Activated CD4-positive, CD25-positive, alpha-beta regulatory T cell treated with anti-CD3 and anti-CD28 coated beads, Interleukin-2, amount 50 U/mL, for 72 hours (primary cell): ENCODE measurements at places on chromosomes 1 and 21.
A peak's percentile ranks its signal among the peaks of the same experiment; 100 is the strongest.

- DNase-seq, result no peak
Observed at GRCh38 chr1:34655206-34655874, 99.5 kb upstream of the GJB5 start.

DNA sequence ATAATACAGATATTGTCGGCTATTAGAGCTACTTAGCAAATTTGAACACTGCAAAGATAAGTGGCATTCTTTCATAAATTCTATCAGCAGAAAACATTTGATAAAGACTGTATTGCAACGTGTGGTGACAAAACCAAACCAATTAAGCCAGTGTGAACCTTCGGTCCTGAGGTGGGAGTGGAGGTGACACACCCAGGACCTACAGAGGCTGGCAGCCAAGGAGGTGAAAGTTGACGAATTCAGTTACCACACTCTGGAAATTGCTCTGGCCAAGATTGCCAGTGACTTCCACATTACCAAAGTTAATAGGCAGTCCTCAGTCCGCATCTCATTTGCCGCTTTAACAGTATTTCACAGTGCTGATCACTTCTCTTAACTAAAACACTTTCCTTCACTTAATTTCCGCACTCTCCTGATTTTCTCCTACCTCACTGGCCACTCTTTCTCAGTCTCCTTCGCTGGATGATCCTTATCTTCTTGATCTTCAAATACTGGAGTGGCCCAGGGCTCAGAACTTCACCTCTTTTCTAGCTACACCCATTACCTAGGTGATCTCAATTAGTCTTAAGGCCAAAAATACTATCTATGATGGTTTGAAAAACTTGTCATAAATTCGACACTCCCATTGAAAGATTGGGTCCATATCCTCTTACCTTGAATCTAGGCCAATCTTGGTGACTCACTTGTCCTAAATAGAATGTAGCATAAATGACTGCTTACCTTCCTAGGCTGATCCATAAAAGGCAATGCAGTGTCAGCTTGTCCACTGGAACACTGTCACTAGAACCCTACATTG lies 5.1 kb upstream of the CDC42BPA start:
- DNase-seq, result no peak

DNA sequence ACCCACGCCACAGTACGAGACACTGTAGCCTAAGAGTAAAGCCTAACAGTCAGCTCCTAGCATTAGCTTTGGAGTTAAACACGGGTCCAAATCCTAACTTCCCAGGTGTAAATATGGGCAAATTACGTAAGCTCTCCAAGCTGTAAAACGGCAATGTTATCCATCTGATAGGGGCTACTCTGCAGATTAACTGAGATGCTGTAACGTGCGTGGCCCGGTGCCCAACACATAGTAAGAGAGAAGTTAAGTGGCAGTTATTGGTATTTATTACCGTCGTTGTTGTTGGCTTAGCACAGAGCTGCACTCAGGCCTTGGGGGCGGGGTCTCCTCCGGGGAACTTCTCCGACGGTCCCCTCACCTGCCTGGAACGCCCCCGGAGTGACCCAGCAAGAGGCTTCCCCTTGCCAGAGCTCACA lies 457 bp downstream of the TRAPPC3 start:
- DNase-seq, result no peak

GRCh38 chr1:203599875-203600781 lies 26.5 kb upstream of the ATP2B4 start:
- no peak for DNase-seq

GRCh38 chr1:248815407-248816034 lies 10.2 kb downstream of the SH3BP5L start:
- no peak for DNase-seq

DNA sequence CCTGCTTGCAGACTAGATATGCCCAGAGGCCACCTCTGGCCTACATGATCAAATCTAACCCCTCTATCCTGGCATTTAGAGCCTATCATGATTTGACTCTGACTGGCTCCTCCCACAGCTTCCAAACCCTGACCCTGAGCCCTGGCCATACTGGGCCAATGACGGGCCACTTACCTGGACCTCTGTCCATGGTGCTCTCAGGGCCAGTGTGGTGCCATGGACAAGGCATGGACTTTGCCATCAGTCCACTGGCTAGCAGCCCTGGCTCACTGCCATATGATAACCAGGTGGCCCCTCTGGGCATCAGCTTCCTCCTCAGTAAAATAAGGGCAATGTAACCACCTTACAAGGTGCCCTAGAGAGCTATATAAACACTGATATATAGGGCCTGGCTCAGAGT lies 713.4 kb downstream of the PTPRU start:
- no peak for DNase-seq

DNA sequence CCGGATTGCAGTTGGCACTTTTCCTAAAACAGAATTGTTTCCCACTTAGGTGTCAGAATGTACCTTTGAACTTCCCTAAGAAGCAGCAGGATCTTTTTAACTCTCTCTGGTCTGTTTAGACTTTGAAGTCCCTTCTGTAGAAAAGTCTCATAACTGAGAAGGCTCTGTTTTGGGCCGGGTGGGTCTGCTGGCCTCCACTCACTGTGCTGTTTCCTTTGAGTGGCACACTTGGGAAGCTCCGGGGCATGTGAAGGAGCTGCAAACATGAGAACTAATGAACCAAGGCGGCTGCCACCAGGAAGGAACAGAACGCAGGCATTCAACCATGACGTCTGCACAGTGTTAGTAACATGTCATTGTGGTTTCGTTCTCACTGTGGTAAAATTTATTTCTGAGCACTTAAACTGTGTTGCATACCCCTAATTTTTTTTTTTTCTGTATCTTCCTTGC lies 19.5 kb upstream of the NCMAP start:
- peak; percentile 59 for DNase-seq

GRCh38 chr1:40834968-40835545 lies 27.1 kb downstream of the CITED4 start:
- no peak for DNase-seq

GRCh38 chr1:205061665-205062069 lies 18.7 kb downstream of the CNTN2 start:
- DNase-seq, result peak; percentile 71

GRCh38 chr1:24173638-24174575 lies 13.2 kb downstream of the IFNLR1 start:
- DNase-seq, result no peak

- DNase-seq, result no peak
Observed at GRCh38 chr1:87230501-87230900, 98.2 kb upstream of the LMO4 start.

DNA sequence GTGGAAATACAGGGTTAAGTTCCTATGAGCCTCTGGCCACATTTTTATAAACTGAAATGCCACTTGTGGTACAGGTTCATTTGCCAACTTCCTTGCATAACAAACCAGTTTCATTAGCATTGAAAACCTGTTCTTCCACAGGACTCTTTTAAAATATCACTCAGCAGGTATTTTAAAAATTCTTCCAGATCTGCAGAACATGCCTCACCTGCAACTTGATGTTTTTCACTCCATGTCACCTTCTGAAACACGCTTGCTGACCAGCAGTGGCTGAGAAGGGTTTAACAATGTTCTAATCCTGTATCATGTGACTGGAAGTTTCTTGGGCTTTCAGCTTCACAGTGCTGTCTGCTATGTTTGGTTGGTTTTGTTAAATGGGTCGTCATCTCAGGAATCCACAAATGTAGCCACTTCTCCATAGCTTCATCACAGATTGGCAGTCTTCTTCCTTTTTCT lies 17.6 kb upstream of the CBR3 start:
- no peak for DNase-seq

DNA sequence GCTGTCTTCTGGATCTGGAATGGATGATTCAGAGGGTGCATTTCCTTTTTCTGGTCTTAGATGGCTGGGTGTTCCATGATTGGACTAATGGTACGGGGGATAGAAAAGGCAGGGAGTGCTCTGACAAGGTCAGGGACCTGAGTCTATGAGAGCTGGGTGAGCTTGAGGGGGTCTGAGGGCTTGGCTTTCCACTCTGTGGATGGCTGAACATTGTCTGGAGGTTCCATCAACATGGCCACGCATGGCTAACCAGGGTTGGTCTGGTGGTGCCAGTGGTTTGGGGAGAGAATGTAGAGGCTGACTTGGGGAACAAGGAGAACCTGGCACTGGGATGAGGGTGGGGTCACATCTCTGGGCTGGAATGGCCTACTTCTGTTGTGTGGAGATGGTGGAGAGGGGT lies 41.5 kb upstream of the TSPAN2 start:
- no peak for DNase-seq

- peak; percentile 19 for DNase-seq
Observed at GRCh38 chr21:46124083-46124925, 26.4 kb downstream of the COL6A2 start.

GRCh38 chr1:115031595-115031994 lies 2.0 kb downstream of the TSHB start:
- no peak for DNase-seq

DNA sequence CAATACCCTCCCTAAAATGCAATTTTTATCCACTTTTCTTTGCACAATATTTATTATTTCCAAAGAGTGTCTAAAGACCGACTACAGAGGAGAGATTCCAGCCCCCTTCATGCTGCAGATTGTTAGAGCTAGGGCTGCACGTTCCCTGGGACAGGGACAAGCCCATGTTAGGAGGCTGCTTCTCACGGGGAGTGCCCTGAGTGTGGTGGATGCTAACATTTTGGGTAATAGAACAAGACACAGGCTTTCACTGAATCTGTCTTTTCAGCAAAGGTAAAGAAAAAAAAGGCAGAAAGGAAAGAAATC lies 125.4 kb downstream of the RIPK4 start:
- DNase-seq, result no peak

DNA sequence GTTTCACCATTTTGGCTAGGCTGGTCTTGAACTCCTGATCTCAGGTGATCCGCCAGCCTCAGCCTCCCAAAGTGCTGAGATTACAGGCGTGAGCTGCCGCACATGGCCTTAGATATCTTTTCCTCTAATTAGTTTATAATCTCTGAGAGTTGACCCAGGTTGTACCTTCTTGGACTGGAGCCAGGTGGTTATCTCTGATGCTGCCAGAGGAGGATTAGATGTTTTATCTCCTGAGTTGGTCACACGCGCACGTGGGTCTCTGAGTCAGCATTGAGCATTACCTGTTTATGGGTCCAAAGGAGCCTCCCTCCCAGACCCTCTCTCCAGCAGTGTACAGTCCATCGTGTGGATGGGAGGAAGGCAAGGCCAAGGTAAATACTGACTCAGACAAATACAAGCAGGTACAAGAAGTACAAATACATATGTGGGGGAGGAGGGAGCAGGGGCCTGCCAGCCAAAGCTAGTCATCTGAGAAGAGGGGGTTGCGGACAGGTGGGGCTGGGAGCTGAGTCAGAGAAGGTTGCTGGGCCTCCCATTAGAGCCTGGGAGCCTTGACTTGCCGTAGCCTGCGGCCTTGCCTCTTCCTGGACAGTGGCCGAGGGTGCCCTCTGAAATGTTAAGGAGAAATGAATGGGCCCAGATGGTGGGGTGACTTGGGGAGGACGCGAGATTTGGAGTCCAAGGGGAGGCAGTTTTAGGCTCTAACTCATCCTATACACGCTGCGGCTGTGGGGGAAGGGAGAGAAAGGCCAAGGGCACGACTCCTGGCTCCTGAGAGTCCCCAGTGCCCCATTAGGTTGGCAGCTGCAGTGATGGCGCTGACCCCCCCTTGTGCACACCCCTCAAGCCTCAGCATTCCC lies 13.1 kb downstream of the IL6R start:
- DNase-seq, result no peak

- DNase-seq, result no peak
Observed at GRCh38 chr1:51968632-51969031, 21.9 kb downstream of the RAB3B start.

GRCh38 chr1:156860628-156861423 lies at the start of gene NTRK1:
Gene NTRK1, plus strand, starts transcription at chr1:156860865. Its CDS starts 70 bp downstream, at chr1:156860935.
- DNase-seq, result peak; percentile 47

DNA sequence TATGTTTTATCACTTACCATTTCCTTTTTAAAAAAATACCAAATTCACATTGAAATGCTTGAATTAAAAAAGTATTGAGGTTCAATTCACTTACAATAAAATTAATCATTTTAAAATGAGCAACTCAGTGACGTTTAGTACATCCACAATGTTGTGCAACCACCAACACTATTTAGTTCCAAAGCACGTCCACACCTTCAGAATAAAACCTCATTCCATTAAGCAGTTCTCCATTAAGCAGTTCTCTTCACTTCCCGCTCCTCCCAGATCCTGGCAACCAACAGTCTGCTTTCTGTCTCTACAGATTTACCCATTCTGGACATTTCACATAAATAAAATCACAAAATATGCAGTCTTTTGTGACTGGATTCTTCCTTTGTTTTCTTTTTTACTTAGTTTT lies 41.3 kb downstream of the GNG4 start:
- DNase-seq, result no peak

- no peak for DNase-seq
Observed at GRCh38 chr1:54579337-54579781, 31.3 kb downstream of the ACOT11 start.

DNA sequence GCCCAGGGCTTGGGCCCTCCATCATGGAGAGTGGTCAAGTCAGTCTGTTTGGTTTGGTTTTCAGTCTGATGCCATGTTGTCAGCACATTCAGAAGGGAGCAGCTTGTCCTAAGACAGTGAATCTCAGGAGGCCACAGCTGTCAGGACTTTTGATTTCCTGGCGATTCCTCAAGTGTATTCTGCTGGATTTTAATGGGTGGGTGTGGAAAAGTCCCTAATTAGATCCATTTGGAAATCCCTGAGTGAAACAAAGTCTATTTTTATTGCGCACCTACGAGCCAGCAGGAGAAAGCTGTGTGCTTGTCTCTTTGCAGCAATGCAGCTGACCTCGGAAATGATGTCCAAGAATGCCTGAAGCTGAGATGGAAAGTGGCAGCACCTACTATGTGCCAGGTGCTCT lies 21.6 kb upstream of the FHAD1 start:
- DNase-seq, result no peak

GRCh38 chr21:33266050-33266788 lies at the start of gene IL10RB:
Gene IL10RB, plus strand, starts transcription at chr21:33266367. Its CDS starts 99 bp downstream, at chr21:33266466.
- DNase-seq, result peak; percentile 80

DNA sequence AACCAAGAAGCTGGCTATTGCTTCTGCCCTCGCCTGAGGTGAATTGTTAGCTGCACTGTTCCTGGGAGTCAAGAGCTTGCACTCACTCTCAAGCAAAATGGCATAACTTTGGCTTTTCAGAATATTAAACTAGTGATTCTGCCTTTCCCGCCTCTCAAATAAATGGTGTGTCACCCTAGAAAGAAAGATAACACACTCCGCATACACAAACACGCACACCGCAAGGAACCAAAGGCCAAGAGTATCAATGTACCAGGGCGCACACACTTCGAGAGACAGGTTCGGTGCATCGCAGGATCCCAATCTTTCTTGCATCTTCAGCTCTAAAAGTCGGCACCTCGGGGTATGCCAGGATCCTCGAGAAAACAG lies 470 bp upstream of the RTCA start:
- DNase-seq, result no peak

DNA sequence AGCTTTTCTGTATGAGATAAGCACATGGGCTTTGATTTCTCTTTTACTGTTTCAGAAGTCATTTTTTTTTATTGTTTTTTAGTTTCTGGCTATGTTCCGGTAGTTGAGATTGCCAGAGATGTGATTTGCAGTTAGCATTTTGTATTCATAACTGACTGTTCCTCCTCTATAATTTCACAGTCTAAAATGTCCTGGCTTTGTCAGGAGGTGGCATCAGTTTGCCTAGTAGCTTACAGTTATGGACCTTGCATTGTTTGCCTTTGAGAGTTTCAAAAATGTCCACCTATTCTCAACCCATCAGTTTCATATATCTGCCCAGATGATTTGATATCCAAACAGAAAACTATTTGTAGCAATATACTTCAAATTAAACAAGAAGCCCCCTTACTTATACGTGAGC lies 39.5 kb upstream of the ST6GALNAC3 start:
- DNase-seq, result no peak

GRCh38 chr1:110190282-110190929 lies 19.7 kb upstream of the KCNC4 start:
- no peak for DNase-seq

GRCh38 chr1:244957525-244957924 lies 93.2 kb upstream of the HNRNPU start:
- DNase-seq, result no peak

- DNase-seq, result no peak
Observed at GRCh38 chr1:19852036-19852435, 30.2 kb upstream of the OTUD3 start.
